Dermis microvascular lymphatic vessel endothelial cell (primary cell): ENCODE measurements at places on chromosomes 5 and 9. TPM values are rescaled to one million over a fixed set of nuclear protein-coding genes. Genes with fewer than 3 reads are reported as not detected.

DNA sequence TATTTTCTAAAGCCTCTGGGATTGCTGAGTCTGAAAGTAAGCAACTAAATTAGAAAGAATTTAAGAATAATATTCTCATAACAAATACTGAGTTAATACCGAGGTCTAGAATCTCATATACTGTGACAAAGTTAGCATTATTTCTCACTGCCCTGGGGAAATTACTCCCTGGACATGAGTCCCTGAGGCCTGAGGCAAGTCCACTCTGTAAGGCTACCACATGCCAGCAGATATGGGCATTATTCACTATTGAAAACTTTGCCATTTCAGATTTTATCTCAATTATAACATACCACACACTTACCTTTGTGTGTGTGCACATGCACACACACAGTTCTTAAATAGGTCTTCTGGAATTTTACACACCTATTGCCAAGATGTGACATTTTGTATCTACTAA, 22.9 kb downstream of the ELL2 start:
- no peak for DNase-seq

- peak; percentile 51 for DNase-seq
Observed at GRCh38 chr5:168219515-168220410, 71.7 kb upstream of the WWC1 start.

DNA sequence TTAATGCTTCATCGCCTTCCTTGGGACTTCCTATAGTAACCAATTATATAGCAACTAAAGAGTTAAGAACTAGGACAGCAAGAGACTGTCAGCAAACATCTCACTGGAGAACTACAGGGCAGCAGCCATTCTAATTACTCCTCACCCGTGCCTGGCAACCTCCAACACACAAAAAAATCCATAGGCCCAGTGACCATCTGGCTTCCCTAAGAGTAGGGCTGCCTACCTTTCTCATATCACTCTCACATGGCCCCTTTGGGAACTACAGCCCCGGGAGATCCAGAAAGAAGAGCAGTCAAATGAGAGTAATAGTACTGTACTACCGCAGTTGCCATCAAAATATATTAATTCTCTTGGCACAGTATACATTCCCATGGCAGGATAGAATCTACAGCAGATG, 5.7 kb downstream of the DCAF10 start:
- DNase-seq = no peak

- DNase-seq = no peak
Observed at GRCh38 chr5:30447431-30447830, 746.1 kb upstream of the CDH6 start.

DNA sequence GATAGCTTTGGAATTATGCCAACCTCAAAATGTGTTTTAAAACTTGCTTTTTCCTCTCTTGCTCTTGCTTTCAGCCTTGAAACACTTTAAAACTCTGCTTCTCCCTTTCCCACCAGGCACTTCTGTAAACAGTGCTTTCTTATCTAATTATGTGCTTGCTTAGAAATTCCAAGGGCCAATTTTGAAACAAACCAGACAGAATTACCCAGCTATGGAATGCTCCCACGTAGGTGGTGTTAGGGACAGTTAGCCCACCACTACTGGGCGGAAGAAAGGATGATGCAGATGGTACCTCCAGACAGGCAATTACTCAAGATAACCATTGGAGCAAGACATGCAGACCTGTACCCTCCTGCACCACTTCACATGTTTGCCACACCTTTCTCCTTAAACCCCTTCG, 523.0 kb upstream of the PTPRD start:
- no peak for DNase-seq

Gene NREP
- total RNA-seq = 11.2 and 27.1 TPM in 2 replicates

DNA sequence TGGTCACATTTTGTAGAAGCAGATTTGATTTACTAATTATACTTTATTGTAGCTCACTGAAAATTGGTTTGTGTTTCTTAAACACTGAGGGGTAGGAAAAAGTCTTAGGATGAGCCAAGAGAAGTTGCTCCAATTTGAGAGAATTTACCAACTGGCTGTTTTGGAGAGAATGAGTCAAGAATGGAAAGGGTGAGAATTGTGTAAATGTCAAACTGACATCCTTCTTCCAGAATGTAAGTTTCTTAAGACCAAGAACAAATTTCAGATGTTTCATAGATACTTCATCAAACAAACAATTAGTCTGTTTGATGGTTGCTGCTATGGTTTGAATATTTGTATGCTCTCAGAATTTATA, 106.2 kb upstream of the TXNDC8 start:
- no peak for DNase-seq
